CD4-positive, alpha-beta T cell treated with Interleukin-17A for 1 hour (primary cell): ENCODE measurements at places on chromosomes 3 and 15.

DNA sequence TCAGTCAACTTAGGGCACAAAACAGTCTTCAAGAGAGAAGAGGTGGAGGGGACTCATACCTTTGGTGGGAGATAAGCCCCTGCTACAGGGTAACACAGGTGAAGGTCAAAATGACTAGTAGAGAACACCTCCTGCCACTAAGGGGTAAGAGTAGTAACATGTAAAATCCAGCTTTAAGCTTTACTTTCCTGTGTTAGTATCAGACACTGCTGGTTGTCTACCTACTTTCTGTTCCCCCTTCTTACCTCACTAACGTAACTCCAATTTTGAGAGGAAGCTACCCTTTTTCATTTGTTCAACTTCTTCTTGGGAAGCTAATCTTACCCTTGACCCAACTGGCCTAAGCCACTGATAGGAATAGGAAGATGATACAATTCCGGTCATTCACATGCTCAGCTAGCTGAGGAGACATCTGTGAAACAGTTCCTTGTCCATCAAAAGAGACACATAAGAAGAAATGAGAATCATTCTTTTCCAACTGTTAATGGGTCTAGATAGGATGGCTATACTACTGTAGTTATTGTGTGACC lies 826.8 kb upstream of the CFAP20DC start:
- no peak for DNase-seq

DNA sequence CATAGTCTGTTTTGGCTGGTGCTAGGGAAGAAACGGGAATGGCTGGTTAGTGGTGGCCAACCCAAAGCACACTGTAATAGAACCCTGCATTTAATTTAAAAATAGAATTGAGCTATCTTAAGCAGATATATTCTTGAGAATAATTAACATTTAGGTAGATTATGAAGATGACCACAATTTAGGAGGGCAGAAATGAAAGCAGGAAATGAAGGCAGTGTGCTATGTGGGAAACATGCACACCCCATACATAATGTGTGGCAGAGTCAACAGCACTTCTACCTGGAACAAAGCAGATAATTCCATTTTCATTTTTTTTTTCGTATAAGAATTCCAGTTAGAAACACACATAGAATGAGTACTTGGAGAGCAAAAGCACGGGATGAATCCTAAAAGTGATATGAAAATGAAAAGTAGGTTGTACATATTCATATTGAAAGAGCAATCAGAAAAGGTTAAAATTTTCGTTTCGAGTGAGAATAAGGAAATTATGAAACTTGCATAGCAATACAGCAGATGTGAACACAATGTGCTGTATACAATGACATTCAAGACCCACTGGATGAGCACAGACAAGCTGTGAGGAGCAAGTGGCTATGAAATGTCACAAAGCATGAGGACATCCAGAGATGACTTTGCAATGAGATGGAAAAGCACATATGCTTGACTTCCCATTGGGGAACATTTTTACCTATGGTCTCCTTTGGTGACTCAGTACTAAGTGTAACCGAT lies 102.6 kb downstream of the TFG start:
- DNase-seq: no peak

DNA sequence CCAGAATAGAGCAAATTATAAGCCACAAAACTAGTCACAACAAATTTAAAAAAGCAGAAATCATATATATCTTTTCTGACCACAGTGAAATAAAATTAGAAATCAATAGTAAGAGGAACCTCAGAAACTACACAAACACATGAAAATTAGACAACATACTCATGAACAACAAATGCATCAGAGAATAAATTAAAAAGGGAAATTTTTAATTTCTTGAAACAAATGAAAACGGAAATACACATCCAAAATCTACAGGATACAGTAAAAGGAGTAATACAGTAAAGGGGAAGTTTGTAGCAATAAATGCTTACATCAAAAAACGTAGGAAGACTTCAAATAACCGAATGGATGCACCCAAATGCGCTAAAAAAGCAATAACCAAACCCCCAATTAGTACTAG lies 19.2 kb downstream of the NME9 start:
- no peak for DNase-seq

- DNase-seq: no peak
These were observed 18.0 kb downstream of the SLC6A1 start for GRCh38 chr3:11010426-11011165.

GRCh38 chr3:177358977-177359592 lies 161.8 kb upstream of the TBL1XR1 start:
- DNase-seq: peak; percentile 54

DNA sequence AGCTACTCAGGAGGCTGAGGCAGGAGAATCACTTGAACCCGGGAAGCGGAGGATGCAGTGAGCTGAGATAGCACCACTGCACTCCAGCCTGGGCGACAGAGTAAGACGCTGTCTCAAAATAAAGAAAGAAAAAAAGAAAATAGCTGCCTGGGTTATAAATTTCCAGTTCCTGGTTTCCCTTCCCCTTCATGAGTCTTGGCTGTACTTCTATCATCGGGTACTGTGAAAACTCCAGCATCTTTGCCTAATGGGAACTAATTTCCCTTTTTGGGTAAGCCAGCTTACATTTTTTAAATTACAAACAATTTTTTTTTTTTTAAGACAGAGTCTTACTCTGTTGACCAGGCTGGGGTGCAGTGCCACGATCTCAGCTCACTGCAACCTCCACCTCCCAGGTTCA lies 15.0 kb downstream of the DENND4A start:
- no peak for DNase-seq

- no peak for DNase-seq
These were observed 14.3 kb downstream of the CGNL1 start for GRCh38 chr15:57390583-57390982.

GRCh38 chr3:46824211-46824970 lies 38.9 kb downstream of the MYL3 start:
- DNase-seq: no peak

- peak; percentile 55 for DNase-seq
These were observed 596 bp downstream of the PRKAR2A start for GRCh38 chr3:48847053-48847503.
